HepG2 (cell line): ENCODE measurements at places on chromosomes 12 and 14.

GRCh38 chr14:89240414-89240813 is 176.6 kb downstream of the FOXN3 start:
- no peak overlapping the region for H3K27ac ChIP-seq
- DNase-seq = no peak
- no peak overlapping the region for H3K4me3 ChIP-seq
- H3K36me3 ChIP-seq = peaks cover 10% of the 10 kb centered on the region
- no peaks in the 10 kb centered on the region for H3K27me3 ChIP-seq
- H3K4me1 ChIP-seq = peaks cover 19% of the 10 kb centered on the region

DNA sequence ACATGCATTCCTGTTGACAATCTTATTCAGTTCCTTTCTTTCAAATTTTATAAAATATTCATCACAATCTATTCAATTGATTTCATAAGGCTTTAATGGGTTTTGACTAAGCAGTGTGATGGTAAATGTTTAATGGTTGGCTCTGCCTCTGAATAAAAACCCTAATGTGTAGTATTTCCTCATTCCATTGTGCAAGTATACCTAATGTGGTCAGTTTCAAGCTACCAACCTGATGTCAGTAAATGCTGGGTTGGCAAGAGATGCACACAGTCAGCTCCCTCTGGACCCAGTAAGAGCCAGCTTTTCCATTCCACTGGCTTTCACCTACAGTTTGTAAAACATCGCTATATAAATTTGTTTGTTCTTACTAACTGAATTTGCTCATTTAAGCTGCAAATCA is 53.9 kb downstream of the METTL25 start:
- no peaks in the 10 kb centered on the region for H3K36me3 ChIP-seq
- no peak overlapping the region for H3K27ac ChIP-seq
- H3K4me3 ChIP-seq = no peak overlapping the region
- H3K27me3 ChIP-seq = no peaks in the 10 kb centered on the region
- no peaks in the 10 kb centered on the region for H3K4me1 ChIP-seq

DNA sequence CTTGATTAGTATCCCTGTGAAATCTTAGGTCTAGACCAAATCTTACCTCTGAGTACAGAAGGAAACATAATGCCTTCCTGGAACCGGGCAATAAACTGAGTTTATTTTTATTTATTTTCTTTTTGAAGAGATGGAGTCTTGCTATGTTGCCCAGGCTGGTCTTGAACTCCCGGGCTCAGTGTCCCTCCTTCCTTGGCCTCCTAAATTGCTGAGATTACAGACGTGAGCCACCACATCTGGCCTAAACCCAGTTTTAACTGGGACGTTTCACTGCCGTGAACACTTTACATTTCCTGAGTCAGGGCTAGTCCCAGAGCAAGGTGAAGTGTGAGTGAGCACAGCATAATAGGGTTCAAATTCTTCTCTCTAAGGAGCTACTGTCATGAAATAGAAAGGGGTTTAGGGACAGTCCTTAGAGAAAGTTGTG is 671 bp downstream of the GUCY2C start:
- H3K27ac ChIP-seq = no peak overlapping the region
- H3K4me3 ChIP-seq = no peak overlapping the region
- no peaks in the 10 kb centered on the region for H3K27me3 ChIP-seq
- H3K36me3 ChIP-seq = no peaks in the 10 kb centered on the region

- peaks cover 30% of the 10 kb centered on the region for H3K4me1 ChIP-seq
- peaks cover 1% of the 10 kb centered on the region for H3K27me3 ChIP-seq
- H3K36me3 ChIP-seq = no peaks in the 10 kb centered on the region
- no peak overlapping the region for H3K4me3 ChIP-seq
These were observed 7.4 kb downstream of the DEGS2 start for GRCh38 chr14:100152091-100152490.

DNA sequence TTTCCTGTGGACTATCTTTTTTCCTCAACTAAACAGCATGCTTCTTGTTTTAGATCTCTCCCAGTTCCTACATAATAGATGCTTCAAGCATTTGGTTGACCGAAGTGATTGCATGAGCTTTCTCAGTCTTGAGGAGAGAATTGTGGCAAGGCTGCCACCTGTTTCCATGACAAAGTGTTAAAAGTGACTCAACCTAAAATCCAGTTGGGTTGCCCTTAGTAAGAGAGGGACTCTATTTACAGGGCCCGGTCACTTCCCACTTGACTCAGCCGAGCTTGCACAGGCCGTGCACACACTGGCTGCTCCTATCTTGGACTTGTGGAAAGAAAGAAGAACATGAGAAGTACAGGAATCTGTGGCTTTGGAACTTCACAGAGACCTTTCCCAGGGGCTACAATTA is 2.1 kb upstream of the B4GALNT3 start:
- DNase-seq = no peak
- H3K27ac ChIP-seq = no peak overlapping the region
- H3K27me3 ChIP-seq = peaks cover 3% of the 10 kb centered on the region; the same call in 1 of the 2 replicates

- no peaks in the 10 kb centered on the region for H3K36me3 ChIP-seq
- DNase-seq = no peak
- no peaks in the 10 kb centered on the region for H3K4me1 ChIP-seq
- no peak overlapping the region for H3K27ac ChIP-seq
- no peaks in the 10 kb centered on the region for H3K27me3 ChIP-seq
These were observed 1484.9 kb upstream of the TMEM132C start for GRCh38 chr12:126782083-126782482.

GRCh38 chr12:65306366-65307168 is 28.1 kb downstream of the MSRB3 start:
- no peaks in the 10 kb centered on the region for H3K27me3 ChIP-seq
- DNase-seq = peak; percentile 37
- no peaks in the 10 kb centered on the region for H3K36me3 ChIP-seq
- H3K27ac ChIP-seq = no peak overlapping the region
- H3K4me3 ChIP-seq = no peak overlapping the region
- H3K4me1 ChIP-seq = peaks cover 6% of the 10 kb centered on the region; the same call in 1 of the 2 replicates

DNA sequence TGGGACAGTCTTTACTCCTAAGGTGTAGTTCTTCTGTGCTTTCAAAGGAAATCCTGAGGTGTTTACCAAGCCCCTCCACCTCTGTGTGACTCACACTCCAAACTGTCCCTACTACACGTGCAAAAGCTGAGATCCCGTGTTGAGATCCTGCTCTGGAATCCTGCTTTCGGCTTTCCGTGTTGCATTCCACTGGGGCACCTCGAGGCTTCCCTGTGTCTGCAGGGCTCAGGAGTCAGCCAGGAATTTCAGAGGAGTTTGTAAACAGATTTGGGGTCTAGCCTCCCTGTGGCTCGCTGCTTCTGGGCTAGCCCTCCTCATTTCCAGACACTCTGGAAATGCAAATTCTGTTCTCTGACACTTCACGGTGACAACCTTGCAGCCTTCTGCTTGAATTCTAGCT is 48.4 kb downstream of the CACNA2D4 start:
- no peak for DNase-seq
- no peak overlapping the region for H3K27ac ChIP-seq
- peaks cover 14% of the 10 kb centered on the region for H3K4me1 ChIP-seq
- H3K27me3 ChIP-seq = peaks cover 11% of the 10 kb centered on the region; the same call in 2 of the 3 replicates
